DMS53 (cell line): ENCODE measurements at places on chromosomes 3 and 15.

GRCh38 chr3:37909067-37909911, 47.6 kb downstream of the CTDSPL start:
- DNase-seq, result no peak

DNA sequence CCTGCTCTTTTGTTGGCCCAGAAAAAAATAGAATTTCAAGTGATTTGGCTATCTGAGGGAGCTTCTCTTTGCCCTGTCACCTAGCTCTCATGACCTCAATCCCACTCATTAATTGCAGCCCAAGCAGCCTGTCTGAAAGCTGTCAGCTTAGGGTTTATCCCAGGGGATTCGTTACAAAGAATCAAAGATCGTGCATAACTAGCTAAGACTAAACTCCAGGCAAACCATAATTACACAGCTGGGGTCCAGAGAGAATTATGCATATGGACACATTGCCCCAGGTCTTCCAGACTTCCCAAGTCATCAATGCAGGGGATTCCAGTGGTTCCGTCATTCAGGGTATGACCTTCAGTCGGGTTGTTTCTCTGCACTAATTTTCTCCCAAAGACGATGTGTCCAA, 91.6 kb upstream of the CBLB start:
- no peak for DNase-seq

DNA sequence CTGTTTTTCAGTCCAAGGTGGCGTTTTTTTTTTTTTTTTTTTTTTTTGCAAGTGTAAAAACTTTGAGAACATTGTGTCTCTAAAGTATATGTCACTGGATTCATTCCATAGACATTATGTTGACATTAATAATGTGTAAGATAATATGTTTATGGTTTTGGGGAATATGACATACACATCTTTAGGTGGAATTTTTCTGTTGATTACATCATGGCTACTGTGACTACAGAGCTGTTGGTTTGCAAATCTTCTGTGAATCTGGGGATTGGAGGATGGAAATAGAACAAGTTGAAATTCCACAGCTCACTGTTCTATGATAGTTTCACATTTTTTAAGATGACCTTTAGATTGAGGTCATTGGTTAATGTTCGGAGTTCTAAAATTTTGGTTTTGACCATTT, 24.4 kb upstream of the PLSCR2 start:
- no peak for DNase-seq

GRCh38 chr3:71509066-71509465, 74.5 kb downstream of the FOXP1 start:
- no peak for DNase-seq

- DNase-seq, result peak; percentile 37
Measured at GRCh38 chr3:171056528-171056927, 30.0 kb upstream of the SLC2A2 start.

- no peak for DNase-seq
Measured at GRCh38 chr3:179432021-179432420, 19.2 kb downstream of the GNB4 start.

- DNase-seq, result peak; percentile 78
Measured at GRCh38 chr15:101578443-101578894, 73.7 kb downstream of the TM2D3 start.

DNA sequence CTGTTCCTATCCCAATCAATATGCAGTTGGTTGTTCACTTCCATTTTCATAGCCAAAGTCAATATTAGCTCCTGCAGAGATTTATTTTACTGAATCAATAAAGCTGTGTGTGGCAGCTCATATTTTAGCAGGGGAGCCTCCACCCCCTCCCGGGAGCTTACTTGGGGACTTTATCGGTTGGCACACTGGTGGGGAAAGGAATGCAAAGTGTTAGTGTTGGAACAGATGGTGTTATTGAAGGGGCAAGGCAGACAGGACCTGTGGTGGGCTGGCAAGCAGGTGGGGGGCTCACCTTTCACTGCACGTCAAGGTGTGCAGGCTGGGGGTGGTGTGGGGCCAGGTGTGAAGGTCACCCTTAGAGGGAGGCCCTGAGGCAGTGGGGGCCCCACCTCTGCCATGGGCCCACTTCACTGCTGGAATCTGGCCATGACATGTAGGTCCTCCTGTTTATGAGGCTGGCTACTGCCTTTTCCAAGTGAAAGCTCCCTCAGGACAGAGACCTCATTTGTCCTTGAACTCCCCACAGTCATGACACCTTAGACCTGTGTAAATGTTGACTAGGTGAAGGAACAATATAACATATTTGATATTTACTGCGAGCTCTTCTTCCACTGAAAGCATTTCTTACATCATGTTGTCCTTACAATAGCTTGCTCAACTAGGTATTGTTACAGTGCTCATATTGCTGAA, 44.0 kb upstream of the SEC22A start:
- DNase-seq, result peak; percentile 42

DNA sequence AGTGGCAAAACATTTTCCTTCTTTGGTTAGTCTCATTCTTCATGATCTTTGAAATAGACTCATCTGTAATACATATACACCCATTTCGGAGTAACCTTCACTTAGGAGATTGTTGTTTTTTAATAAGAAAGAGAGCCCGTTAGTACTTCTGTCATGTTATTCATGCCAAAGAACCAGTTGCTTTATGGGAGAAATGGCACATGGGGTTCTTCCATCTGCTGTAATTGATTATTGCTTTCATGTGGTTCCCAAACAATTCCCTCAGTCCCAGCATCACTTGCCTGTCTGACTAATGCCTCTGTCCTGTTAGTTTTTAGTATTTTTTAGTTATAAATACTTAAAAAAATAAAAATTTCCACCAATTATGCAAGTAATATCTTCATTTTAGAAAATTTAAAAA, 33.8 kb upstream of the FAH start:
- no peak for DNase-seq

- peak; percentile 82 for DNase-seq
Measured at GRCh38 chr3:196219194-196219969, 3.0 kb downstream of the SLC51A start.

DNA sequence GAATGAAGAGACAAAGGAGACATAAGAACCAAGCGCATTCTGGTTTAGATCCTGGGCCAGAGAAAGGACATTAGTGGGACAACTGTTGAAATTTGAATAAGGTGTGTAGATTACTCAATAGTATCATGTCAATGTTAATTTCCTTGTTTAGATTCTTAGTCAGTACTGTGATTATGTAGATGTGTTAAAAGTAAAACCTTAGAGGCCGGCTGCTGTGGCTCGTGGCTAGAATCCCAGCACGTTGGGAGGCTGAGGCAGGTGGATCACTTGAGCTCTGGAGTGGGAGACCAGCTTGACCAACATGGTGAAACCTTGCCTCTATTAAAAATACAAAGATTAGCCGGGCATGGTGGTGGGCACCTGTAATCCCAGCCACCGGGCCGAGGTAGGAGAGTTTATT, 26.7 kb downstream of the CYP8B1 start:
- no peak for DNase-seq

DNA sequence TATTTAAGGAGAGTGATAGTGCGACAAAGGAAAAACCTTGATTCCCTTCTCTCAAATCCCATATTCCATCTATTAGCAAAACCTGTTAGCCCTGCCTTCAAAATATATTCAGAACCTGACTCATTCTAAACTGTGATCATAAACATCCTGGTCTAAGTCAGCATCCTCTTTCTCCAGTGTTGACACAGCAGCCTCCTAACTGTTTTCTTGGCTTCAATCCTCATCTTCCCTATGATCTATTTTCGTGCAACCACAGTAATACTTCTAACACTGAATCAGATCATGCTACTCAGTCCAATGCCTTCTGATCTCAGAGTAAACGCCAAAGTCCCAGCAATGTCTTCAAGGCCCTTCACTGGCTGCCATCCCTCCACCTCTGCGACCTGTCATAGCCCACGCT, 785.1 kb downstream of the EDEM1 start:
- DNase-seq, result no peak

DNA sequence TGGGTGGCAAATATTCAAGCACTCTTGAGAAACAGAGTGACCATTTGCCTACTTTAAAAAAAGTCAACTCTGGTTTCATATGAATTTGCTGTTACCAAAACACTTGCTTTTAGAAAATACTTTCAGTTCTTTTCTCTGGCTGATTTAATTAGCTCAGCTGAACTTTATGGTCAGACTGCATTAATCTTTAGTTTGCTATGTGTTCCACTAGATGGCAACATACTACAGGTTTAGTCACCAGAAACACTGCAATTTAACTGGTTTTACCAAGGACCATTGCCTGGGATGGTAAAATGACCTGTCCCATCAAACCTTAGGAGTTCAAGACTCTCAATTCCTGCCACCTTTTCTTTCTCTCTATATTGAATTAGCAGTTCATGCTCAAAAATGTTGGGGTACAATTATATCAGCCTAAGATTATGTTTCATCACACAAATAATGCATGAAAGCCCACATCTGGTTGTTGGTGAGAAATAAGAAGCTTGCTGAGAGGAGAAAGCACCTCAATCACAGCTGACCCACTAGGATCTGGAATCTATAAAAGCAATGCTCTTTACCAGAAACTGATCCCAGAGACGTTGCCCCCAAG, 14.2 kb downstream of the EIF4E3 start:
- peak; percentile 66 for DNase-seq

DNA sequence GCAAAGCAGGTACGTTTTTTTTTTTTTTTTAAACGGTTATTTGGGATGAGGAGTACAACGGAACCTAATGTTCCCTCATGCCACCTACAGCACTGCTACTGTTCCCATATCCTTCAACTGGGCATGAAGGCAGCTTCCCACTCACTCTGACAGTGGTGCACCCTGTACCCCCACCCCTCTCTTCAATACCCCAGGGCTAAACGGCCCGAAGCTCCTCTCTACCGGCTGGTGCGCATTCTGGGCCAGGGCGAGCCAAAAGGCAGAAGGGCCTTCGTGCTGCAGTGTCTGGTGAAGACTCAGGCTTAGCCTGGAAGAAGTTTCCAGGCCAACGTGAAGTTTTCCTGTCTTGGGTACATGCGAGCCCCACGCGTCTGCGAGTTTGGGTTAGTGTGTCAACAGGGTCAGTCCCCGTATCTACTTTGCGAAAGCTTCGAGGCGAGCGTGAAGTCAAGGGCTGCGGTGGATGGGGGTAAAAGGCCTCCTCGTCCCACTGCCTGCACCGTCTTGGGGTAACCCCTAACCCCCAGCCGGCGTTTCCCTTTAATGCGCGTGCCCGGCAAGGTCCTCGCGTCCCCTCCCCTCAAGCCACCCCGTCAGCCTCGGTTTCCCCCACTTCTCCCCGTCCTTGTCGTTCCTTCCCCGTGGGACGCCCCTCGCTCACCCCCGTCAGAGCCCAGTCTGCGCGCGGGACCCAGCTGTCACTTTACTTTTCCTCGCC, 765 bp upstream of the UBE2E2 start:
- DNase-seq, result peak; percentile 47

DNA sequence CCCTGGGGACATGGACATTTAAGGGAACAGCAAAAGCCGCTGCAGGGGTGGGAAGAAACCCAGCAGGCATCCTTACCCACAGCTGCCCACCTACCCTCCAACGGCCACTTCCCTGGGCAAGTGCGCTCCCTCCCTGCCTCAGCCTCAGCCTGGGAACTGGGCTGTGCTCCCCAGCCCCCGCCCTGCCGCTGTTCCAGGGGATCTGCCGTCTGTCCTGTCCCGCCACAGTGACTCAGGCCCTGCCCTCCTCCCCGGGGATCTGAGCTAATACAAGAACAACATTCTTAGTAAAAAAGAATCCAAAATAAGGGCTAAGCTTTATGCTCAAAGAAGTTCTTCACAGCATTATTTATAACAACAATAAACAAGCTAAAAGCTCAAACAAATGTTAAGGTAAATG, 7.4 kb upstream of the IQSEC1 start:
- DNase-seq, result no peak

GRCh38 chr3:45507820-45508317, 86.7 kb upstream of the LIMD1 start:
- peak; percentile 1 for DNase-seq

GRCh38 chr3:125032683-125033082, 23.1 kb downstream of the HEG1 start:
- DNase-seq, result no peak

- no peak for DNase-seq
Measured at GRCh38 chr3:114389156-114389555, 95.3 kb downstream of the TIGIT start.

- DNase-seq, result no peak
Measured at GRCh38 chr3:39855517-39855916, 46.1 kb downstream of the MYRIP start.

- DNase-seq, result no peak
Measured at GRCh38 chr3:82281205-82281604, 519.8 kb upstream of the GBE1 start.

DNA sequence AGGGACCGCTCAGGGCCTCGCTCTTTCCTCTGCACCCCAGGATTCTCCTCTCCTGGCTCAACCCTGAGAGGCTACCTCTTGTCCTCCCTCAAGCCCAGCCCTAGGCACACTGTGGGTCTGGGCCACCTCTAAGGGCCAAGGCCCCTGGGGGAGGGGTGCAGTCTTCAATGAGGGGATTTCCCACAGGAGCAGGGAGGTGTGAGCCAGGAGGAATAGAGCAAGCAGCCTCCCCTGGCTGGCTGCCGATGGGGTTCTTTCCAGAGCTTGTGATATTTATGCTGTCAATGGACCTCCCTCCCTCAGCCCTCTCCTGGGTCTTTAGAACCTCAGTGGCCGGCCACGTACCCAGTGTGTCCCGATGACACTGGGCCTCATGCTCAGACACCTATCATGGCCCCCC, 99.5 kb upstream of the RPL32 start:
- DNase-seq, result no peak

GRCh38 chr3:123807820-123808219, 76.3 kb downstream of the MYLK start:
- no peak for DNase-seq

DNA sequence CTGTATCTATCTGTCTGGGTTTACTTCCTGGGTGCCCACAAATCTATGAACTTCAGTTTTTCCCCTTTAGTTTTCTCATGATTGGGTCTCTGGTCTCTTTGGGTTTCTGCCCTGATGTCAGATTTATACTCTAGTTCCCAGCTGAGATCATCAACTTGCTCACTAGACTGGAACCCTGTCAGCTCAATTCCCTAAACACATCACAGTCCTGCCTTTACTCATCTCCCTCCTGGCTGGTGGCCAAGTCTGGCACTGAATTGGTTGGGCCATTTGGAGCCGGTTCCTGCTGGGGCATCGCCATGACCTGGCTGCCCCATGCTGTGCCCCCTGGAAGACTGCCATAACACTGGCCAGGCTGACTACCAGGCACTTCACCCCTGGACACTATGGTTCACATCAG, 345.3 kb downstream of the CHST2 start:
- peak; percentile 10 for DNase-seq

- no peak for DNase-seq
Measured at GRCh38 chr3:46138581-46138980, 69.5 kb downstream of the CCR1 start.

DNA sequence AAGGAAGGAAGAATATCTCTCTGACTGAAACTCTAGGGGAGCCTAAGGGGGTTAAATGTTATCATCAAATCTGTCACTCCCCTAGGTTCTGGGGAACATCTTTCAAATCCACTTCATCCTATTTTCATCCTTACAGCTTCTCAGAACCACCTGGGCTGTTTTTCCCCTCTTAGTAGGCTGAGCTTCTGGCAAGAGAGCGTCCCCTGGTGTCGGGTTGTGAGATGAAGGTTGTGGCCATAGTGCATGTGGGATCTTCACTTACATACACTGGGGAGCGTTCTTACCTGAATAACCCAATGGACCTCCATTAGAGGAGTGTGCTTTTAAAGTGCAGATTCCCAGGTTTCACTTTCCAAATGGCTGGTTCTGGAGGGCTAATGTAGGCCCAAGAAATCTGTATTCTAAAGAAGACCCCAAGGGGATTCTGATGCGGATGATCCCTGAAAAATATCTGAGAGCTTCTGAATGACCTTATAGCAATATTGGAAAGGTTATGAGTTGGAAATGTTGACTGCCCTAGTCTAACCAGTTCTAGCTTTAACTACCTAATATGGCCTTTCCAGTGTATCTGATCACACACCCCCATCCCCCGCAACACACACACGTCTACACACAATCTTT, 663.7 kb downstream of the AGBL1 start:
- DNase-seq, result peak; percentile 39

- no peak for DNase-seq
Measured at GRCh38 chr15:73323374-73323955, 45.3 kb downstream of the HCN4 start.
